ENCODE measurements at places on chromosomes 7 and 10.

- H3K4me3 ChIP-seq, result no peak overlapping the region
- DNase-seq, result no peak
- no peaks in the 10 kb centered on the region for H3K36me3 ChIP-seq
- H3K27me3 ChIP-seq, result peaks cover 66% of the 10 kb centered on the region
- H3K27ac ChIP-seq, result no peak overlapping the region
- no peaks in the 10 kb centered on the region for H3K4me1 ChIP-seq
Measured at GRCh38 chr10:49149881-49150280, 16.1 kb upstream of the FAM170B start.

GRCh38 chr10:78597796-78598555 is 470.8 kb upstream of the ZMIZ1 start:
- H3K27ac ChIP-seq, result no peak overlapping the region
- peaks cover 23% of the 10 kb centered on the region for H3K27me3 ChIP-seq
- no peak overlapping the region for H3K4me3 ChIP-seq
- DNase-seq, result no peak
- H3K4me1 ChIP-seq, result no peaks in the 10 kb centered on the region

DNA sequence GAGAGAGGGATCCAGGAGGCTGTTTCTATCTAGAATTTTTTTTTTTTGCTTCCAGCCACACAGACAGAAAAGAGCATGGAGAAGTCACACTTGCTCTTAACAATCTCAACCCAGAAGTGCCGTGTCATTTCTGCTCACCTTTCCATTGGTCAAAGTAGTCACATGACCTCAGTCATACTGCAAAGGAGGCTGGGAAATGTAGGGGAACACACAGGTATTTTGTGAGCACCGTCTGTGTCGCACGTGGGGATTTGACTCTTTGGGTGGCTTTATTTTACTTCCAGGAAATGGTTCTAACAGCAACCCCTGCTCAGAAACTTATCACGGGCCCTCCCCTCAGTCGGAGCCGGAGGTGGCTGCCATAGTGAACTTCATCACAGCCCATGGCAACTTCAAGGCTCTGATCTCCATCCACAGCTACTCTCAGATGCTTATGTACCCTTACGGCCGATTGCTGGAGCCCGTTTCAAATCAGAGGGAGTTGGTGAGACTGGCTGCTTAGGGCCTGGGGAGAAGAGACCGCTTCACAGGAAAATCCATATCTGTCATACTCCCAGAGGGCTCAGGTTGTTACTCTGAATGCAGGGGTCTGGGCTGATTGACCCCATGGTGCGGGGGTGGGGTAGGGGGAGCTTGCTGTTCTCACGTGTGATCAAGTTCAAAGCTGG is 13.1 kb upstream of the CPA1 start:
- no peak overlapping the region for H3K4me3 ChIP-seq
- no peaks in the 10 kb centered on the region for H3K27me3 ChIP-seq
- no peaks in the 10 kb centered on the region for H3K36me3 ChIP-seq
- H3K4me1 ChIP-seq, result peaks cover 28% of the 10 kb centered on the region
- H3K27ac ChIP-seq, result no peak overlapping the region

DNA sequence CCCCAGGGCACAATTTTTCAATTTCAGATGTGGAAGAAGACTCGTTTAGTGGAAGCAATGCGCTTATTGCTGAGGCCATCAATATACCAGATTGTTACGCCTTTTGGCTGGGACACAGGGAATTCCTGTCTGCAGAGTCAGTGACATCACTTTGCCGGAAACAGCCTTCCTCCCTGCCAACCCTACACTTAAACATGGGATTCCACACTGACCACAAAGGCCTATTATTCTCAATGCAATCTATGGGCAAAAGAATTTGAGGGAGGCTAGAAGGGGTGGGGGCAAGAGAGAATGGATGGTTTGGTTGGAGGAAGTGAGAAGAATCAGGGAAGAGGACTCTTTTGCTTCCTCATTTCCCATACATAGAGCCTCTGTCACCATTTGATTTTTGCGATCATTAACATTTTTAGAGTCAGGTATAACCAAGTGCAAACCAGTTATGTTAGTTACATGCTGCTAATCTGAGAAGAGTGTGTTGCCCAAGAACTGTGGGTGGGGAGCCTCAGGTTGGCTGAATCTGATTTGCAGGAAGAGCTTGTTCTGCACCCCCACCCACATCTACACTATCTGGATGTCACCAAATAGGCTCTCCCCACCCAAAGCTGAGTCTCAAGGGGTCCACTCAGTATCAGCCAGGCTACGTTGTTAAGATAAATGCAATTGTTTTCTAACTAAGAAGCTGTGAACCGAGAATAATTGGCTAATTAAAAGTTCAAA is 58.2 kb downstream of the ENTPD1 start:
- H3K4me1 ChIP-seq, result no peaks in the 10 kb centered on the region
- DNase-seq, result no peak
- no peak overlapping the region for H3K4me3 ChIP-seq
- H3K27ac ChIP-seq, result no peak overlapping the region

GRCh38 chr7:2945171-2945570 is 98.5 kb downstream of the CARD11 start:
- H3K4me3 ChIP-seq, result no peak overlapping the region
- no peak overlapping the region for H3K27ac ChIP-seq
- DNase-seq, result no peak
- H3K4me1 ChIP-seq, result no peaks in the 10 kb centered on the region

DNA sequence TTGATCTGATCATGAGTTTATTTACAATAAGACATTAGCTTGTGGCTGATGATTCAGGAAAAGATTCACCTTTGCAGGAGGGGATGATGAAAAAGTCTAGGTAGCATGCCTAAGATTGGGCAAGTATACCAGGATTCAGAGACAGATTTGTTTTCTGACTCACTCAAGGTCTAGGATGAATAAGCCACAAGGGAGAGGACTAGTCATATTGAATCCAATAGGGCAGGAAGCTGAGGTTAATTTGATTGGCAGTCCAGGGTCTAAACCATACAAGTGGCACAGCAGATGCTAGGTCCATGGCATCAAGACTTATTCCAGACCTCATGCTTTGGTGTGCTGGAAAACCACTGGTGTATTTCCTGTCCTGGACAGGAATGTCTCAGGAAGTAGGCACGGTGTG is 1133.4 kb downstream of the XPNPEP1 start:
- H3K36me3 ChIP-seq, result no peaks in the 10 kb centered on the region
- H3K27ac ChIP-seq, result no peak overlapping the region
- no peaks in the 10 kb centered on the region for H3K27me3 ChIP-seq

GRCh38 chr10:14001298-14002040 is 329.3 kb downstream of the FRMD4A start:
- peaks cover 51% of the 10 kb centered on the region for H3K27me3 ChIP-seq
- H3K27ac ChIP-seq, result no peak overlapping the region
- DNase-seq, result no peak
- no peak overlapping the region for H3K4me3 ChIP-seq

DNA sequence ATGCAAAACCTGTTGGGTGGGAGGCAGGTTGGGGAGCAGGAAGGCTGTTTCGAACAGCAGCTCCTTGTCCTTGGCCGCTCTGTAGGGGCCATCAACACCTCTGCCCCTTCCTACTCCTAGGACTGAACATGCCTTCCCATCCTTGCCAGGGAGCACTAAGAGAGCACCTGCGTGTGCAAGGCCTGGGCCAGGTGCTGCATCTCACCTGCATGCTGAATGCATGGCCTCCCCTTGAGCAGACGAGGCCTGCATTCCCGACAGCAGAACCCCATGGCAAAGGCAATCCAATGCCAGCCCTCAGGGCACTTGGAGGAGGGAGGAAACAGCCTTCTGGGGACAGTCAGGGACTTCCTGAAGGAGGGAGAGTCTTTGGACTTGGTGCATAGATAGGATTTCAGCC is 11.0 kb downstream of the VSIR start:
- H3K4me3 ChIP-seq, result no peak overlapping the region
- H3K27me3 ChIP-seq, result no peaks in the 10 kb centered on the region
- H3K27ac ChIP-seq, result no peak overlapping the region
- H3K4me1 ChIP-seq, result peaks cover 39% of the 10 kb centered on the region
- DNase-seq, result no peak

DNA sequence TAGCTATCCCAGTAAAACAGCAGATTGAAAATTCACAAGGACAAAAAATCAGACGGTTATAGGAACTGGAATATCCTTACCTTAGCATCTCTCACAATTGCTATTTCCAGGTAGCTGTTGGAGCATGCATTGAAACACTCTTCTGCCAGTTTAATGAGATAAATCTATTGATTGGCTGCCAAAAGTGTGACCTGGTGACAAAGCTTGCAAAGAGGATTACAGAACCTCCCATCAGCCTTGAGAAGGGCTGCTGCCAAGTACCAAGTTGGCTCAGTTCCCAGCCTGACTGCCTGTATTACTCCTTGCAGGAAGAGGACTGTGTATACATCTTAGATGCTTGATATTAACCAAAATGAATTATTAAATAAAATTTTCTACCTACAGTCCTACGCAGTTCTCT is 5.1 kb downstream of the PRLHR start:
- peaks cover 67% of the 10 kb centered on the region for H3K27me3 ChIP-seq
- H3K36me3 ChIP-seq, result no peaks in the 10 kb centered on the region
- H3K4me1 ChIP-seq, result no peaks in the 10 kb centered on the region

Data from HCT116 (cell line).